ENCODE measurements at places on chromosomes 12 and 14. TPM values are rescaled to one million over a fixed set of nuclear protein-coding genes. Genes with fewer than 3 reads are reported as not detected.

Gene SLC6A13
- total RNA-seq = 0.53 TPM

- no peak for DNase-seq
These were observed 1.4 kb upstream of the HSP90AA1 start for GRCh38 chr14:102088012-102088792.

- DNase-seq = no peak
These were observed 173.9 kb downstream of the GXYLT1 start for GRCh38 chr12:41970744-41971143.

Gene SLIRP
- 174 TPM for total RNA-seq

- no peak for DNase-seq
These were observed 66.6 kb downstream of the CLMN start for GRCh38 chr14:95253039-95253630.

DNA sequence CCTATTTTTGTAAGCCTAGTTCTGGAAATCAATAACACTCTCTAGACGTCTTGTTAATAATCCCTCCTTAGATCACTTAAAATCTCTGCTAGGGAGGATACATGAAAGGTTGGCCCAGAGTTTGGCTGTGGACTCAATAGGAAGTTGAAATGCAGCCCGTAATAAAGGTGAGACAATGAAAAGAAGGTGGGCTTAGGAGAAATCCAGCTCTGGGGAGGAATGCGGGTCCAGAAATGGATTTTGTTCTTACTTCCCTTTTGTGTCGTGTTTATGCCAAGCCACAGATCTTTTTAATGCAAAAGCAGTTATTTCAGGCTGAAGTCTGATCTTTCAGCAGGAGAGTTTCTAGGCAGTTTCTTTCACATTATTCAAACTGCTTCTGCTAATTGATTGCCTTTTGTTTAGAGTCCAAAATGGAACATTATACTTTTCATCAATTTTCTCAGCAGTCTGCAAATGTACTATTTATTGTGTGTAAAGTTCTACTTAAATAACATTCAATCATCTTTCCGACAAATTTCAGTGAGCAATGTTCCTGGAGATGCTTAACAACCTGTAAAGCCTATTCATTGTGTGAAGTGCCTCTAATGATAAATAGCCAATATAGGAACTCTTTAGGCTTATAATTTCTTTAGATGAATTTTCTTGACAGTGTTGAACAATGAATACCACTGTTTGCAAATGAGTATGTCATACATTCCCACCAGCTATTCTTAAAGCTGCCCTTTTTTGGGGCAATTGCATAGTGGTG, 252.9 kb upstream of the KRR1 start:
- DNase-seq = no peak

Gene OR10G3
- total RNA-seq = not detected

DNA sequence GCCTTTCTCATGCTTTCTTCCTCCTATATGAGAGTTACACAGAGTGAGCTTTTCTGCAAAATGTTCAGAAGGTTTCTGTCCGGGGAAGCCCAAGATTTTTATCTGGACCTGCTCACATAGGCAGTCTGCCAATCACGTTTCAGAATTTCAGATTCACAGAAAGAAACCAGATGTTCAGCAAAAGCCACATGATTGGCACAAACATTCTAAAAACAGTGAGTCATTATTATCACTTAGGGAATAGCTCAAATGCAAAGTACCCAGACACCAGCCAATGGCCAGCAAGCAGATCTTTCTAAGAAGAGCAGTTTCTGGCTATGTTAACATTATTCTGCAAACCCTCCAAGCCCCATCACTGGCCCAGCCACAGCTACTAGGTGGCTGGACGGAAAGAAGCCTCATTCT, 1558.5 kb upstream of the TMEM132C start:
- DNase-seq = no peak

DNA sequence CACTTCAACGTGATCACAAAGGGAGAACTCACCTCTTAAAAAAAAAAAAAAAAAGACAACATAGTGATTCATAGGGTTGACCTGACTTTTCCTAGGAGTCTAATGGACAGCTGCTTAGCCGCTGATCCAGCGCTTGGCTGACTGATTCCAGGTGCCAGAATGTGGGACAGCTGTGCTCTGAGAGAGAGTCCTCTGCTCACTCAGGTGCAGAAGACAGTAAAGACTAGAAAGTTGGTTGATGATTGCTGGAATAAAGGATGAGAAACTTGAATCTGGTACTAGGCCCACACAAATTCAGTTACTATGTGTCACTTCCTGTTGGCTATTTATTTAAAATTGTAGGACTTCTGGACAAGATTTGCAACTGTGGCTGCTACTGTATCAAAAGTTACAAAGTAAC, 229.4 kb downstream of the CHST11 start:
- no peak for DNase-seq

- no peak for DNase-seq
These were observed 70.6 kb upstream of the DYNC1H1 start for GRCh38 chr14:101893759-101894158.

DNA sequence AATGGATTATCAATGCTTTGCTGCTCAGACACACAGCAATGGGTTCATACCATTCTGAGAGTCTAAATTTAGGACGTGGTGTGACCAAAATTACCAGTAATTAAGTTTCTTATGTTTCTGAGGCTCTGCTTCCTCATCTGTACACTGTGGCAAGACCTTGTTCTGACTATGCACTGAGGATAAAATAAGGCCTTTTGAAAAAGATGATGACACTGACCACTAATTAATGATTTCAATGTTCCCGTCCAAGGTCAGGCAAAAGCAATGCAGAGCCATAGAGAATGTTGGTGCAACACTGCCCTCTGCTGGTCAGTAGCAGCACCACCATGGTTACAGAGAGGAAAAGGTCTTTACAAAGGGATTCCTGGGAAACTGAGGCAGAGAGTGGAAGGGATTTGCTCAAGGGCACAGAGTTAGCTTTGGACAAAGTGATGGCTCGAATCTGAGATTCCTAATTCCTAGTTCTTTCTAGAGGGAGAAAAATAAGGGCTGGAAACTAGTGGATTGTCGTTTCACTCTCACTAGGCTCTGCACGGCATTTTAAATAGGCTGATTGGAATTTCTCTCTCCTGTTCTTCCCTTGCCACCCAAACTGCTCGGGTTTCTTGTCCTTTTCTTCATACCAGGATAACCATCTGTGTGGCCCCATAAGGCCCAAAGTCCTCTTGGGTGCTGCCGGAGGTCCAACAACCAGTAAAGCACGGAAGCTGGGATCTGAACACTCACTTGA, 22.3 kb upstream of the P2RX7 start:
- no peak for DNase-seq

GRCh38 chr14:104294628-104294982, 156.2 kb downstream of the KIF26A start:
- no peak for DNase-seq

Gene CAPZA3
- total RNA-seq = not detected

Gene GLIPR1L2
- total RNA-seq = 2.4 TPM

Gene EIF2B2
- 16.0 TPM for total RNA-seq

Gene KLHL33
- 0.69 TPM for total RNA-seq

Gene TESPA1
- 1.6 TPM for total RNA-seq

DNA sequence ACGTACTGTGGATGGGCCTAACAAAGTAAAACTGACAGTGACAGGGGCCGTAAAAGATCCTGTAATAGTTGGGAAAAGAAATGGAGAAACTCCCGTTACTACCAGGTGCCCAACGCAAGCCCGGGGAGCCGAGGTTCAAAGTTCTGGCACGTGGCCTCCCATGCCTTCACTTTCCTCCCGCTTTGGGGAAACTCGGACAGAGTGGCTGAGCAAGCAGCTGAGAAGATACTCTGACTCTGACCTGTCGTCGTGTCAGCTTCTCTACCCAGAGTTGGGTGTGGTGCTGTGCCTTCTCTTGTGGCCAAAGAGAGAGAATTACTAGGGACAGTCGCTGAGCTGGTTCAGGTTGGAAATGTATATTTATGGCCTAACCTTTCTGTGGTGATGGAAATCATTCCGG, 1.7 kb downstream of the B4GALNT3 start:
- DNase-seq = no peak

Gene PPP4R4
- 0.37 TPM for total RNA-seq

DNA sequence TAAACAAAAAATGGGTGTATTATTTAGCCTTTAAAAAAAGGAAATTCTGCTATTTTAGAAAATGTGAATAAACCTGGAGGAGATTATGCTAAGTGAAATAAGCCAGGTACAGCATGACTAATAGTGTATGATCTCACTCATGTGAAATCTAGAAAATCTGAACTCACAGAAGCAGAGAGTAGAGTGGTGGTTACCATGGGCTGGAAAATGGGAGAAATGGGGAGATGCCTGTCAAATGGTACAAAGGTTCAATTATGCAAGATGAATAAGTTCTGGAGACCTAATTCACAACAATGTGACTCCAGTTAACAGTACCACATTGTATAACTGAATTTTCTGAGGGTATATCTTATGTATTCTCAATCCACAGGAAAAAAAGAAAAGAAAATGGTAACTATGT, 17.4 kb upstream of the LEMD3 start:
- DNase-seq = no peak

Gene TMEM117
- total RNA-seq = 31.1 TPM

- no peak for DNase-seq
These were observed 225.6 kb upstream of the HMGA2 start for GRCh38 chr12:65598688-65599087.

DNA sequence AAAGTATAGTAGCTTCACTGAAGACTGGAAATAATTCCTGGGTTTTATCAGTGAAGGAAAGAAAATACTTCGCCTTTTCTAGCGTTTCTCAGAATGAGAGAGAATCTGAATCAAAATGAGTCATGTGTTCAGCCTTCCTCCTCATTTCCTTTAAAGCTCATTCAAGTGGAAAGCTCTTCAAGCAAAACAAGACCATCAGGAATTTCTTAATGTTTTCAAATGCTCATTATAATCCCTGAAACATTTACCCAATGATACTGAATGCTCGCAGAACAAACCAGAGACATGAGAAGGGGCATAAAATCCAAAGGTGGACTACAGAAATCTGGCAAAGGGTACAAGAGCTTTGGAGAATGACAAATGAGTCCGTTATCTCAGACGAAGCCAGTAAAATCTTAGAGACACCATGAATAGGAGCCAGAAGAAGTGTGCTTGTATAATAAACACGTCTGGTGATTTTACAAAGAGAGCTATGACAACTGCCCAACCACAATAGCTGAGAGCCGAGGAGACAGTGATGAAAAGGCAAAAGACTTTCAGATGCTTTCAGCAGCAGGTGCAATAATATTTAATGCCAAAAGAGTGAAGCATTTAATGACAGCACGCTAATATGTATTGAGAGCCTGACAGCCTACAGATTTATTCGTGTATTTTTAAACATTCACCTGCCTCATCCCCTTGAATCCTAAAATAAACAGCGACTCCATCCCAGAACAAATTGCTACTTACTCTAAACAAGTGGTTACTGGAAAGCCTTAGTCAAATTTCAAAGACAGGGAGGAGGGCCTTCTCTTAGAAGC, 19.0 kb downstream of the SPRING1 start:
- DNase-seq = no peak

Gene OVCH1
- 0.37 TPM for total RNA-seq

Gene GLS2
- 0.79 TPM for total RNA-seq

Gene OR4E2
- total RNA-seq = not detected

GRCh38 chr12:126545411-126545810, 1480.2 kb downstream of the AACS start:
- DNase-seq = no peak

Gene KLRD1
- total RNA-seq = 1.0 TPM

Gene SP1
- 60.5 TPM for total RNA-seq

- no peak for DNase-seq
These were observed 82.0 kb upstream of the WSCD2 start for GRCh38 chr12:108047071-108047550.

- DNase-seq = no peak
These were observed 13.1 kb upstream of the LTA4H start for GRCh38 chr12:96048393-96048969.

DNA sequence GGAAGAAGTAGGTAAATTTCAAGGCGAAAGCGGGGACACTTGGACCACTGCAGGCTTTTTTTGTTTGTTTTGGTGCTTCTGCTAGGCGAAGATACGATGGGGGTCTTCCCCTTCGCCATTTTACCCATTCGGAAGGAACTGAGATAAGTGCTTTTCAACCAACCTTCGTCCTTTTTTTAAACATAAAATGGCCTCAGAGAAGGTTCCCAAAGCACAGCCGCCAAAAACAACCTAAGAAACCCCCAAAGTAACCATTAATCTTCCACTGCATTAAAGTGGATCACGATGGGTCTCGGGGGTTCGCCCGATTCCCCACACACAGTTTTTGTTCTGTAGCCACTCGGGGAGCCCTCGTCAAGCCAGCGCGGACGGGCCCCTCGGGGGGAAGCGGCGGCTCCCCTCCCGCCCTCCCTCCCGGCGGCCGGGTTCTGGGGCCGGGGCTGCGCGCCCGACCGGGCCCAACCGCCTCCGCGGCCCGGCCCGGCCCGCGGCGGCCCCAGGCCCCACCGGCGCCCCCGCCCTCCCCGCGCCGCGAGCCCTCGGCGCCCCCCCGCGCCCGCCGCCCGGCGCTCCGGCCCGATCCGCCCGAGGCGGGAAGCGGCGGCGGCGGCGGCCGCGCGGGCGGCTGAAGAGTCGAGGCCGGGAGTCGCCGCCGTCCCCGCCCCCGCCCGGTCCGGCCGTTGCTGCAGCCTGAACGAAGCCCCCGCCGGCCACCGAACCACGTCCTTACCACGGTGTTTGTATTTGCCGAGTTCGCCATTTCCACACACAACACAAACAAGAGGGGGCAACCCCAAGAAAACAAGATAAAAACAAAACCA, 790 bp downstream of the GTF2A1 start:
- DNase-seq = no peak

DNA sequence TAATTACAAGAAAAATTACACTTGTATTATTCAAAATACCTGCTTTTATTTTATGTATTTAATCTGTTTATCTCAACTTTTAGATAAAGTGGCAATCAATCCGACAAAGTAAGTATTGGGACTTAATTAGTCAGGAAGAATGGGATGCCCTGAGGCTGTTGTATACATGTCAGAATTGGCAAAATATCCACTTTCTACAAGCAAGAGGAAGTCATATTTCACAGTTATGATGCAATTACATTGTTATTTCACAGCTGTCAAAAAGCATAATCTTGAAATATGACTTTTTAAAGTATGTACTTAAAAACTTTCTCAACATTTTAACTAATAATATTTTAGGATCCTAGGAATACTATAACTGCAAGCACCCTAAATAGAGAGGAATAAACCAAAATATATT, 357.1 kb upstream of the MGAT4C start:
- no peak for DNase-seq

DNA sequence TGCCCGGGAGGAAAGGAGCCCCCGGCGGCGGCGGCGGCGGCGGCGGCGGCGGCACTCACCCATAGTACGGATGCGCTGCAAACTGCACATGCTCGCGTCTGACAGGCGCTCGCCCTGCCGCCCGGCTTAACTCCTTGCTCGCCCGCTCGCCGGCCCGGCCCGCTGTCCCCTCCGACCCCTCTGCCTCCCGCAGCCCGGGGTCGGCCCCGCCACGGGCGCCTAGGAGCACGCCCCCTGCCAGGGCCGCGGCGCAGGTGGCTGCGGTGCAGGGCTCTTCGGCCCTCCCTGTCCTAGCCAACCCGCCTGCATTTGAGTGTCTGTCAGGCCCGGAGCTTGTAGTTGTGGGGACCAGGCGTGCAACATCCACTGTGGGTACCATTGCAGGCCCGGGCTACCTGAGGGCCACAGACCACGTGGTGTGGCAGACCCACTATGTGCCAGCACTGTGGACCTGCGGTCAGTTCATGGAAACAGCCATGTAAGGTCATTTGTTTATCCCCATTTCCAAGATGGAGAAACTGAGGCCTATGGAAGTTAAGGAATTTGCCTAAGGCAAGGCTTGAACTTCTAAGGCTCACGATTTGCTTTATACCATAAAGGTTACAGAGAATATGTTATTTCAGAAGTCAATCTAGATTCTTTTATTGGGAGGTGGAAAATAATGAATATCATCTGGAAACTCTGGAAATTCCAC, 17.6 kb upstream of the PLEKHH1 start:
- no peak for DNase-seq
